Smooth muscle cell of the coronary artery (primary cell): ENCODE measurements at places on chromosomes 12 and 14. TPM values are rescaled to one million over a fixed set of nuclear protein-coding genes. Genes with fewer than 3 reads are reported as not detected.

IFNG-AS1 gene
- total RNA-seq: not detected in 2 replicates

ERBB3 gene
- total RNA-seq: 0.53 and 0.70 TPM in 2 replicates

ANKRD33 gene
- 0.23 TPM in 1 of 2 replicates, not detected in the other for total RNA-seq

GLI1 gene
- 0.23 and 0.38 TPM in 2 replicates for total RNA-seq

POTEM gene
- total RNA-seq: not detected in 2 replicates

LRRK2 gene
- total RNA-seq: 1.7 and 9.2 TPM in 2 replicates

C1QL4 gene
- total RNA-seq: 0.45 TPM in 1 of 2 replicates, not detected in the other

PXMP2 gene
- total RNA-seq: 15.3 and 18.6 TPM in 2 replicates

POLE2 gene
- total RNA-seq: 4.9 and 5.3 TPM in 2 replicates

GARIN6 gene
- total RNA-seq: not detected in 2 replicates

CACNB3 gene
- 6.0 and 10.9 TPM in 2 replicates for total RNA-seq

CLEC4D gene
- not detected in 2 replicates for total RNA-seq

KRT72 gene
- total RNA-seq: not detected in 2 replicates

TTC6 gene
- total RNA-seq: not detected in 2 replicates

NGB gene
- total RNA-seq: not detected in 2 replicates

ACYP1 gene
- 8.3 and 8.5 TPM in 2 replicates for total RNA-seq

MTA1 gene
- 25.0 and 31.4 TPM in 2 replicates for total RNA-seq

ADAM21 gene
- total RNA-seq: 0.23 and 0.75 TPM in 2 replicates

KCNH3 gene
- total RNA-seq: 0.23 and 0.30 TPM in 2 replicates

RNASE2 gene
- not detected in 2 replicates for total RNA-seq

STAC3 gene
- 0.08 and 0.23 TPM in 2 replicates for total RNA-seq

BICDL1 gene
- 0.23 TPM in 1 of 2 replicates, not detected in the other for total RNA-seq

RAD9B gene
- total RNA-seq: 0.30 TPM in 1 of 2 replicates, not detected in the other

KLHL42 gene
- 17.9 and 31.8 TPM in 2 replicates for total RNA-seq

MAP4K5 gene
- total RNA-seq: 26.2 and 35.9 TPM in 2 replicates

TMX1 gene
- total RNA-seq: 26.9 and 29.8 TPM in 2 replicates

CFAP251 gene
- 1.5 and 2.3 TPM in 2 replicates for total RNA-seq
